ENCODE measurements at places on chromosomes 6 and 20.

GRCh38 chr20:17935186-17935585, 33.4 kb downstream of the SNX5 start:
- DNase-seq = no peak

GRCh38 chr6:40336296-40336695, 250.9 kb downstream of the LRFN2 start:
- no peak for DNase-seq

DNA sequence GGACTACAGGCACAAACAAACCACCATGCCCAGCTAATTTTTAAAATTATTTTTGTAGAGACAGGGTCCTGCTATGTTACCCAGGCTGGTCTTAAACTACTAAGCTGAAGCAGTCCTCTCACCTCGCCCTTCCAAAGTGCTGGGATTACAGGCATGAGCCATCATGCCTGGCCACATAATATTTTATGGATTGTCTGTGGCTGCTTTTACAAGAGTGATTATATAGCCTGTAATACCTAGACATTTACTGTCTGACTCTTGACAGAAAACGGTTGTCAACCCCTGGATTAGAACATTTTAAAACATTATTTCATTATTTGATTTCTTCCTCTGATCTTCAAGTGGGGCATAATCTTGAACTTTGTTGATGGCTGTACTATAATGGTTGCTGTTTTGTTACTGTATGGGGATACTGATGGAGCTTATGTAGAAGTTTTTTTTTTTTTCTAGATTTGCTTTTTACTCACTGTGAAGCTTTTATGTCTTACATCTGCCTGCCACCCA, 14.3 kb downstream of the PARD6B start:
- no peak for DNase-seq

GRCh38 chr6:158109748-158110147, 58.3 kb downstream of the SERAC1 start:
- DNase-seq = no peak

DNA sequence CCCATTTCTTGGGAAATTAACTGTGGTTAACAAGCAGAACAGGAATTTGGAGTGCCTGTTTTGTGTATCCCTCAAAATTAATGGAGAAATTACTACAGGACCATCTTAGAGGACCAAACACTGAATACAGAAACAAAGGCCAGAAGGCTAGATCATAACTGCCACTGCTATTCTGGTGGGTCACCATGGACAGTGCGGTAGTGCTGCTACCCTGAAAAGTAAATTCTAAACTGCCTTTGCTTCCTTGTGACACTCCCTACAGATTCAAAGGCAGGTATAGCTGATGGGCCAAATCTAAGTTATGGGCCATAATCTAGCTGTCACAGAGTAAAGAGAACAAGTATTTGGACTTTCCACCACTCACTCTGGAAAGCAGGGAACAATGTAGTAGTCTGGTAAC, 575.8 kb upstream of the ADGRB3 start:
- no peak for DNase-seq

DNA sequence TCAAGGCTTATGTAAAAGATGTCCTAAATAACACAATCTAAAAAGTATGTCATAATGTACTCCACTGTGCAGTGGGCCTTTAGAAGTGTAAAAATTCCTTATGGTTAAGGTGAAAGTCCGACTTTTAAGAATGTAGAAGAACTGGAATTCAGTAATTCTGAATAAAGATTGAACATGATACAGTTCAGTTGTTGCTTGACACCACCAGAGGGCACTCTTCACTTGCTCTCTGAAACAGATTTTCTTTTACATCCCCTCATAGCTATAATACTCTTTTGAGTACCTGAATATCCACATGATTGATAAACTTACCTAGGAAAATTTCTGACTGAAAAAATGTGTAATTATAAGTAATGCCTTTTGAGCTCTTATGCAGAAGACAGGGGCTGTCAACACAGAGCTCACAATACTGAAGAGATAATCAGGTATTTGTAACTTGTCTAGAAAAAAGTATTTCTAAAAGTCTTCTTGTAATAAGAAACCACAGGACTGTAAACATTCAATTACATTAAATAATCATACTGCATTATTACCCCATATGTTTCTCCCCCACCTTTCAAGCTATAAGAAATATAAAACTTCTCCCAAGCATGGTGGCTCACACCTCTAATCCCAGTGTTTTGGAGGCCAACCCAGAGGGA, 92.1 kb downstream of the POPDC3 start:
- DNase-seq = peak; percentile 55

DNA sequence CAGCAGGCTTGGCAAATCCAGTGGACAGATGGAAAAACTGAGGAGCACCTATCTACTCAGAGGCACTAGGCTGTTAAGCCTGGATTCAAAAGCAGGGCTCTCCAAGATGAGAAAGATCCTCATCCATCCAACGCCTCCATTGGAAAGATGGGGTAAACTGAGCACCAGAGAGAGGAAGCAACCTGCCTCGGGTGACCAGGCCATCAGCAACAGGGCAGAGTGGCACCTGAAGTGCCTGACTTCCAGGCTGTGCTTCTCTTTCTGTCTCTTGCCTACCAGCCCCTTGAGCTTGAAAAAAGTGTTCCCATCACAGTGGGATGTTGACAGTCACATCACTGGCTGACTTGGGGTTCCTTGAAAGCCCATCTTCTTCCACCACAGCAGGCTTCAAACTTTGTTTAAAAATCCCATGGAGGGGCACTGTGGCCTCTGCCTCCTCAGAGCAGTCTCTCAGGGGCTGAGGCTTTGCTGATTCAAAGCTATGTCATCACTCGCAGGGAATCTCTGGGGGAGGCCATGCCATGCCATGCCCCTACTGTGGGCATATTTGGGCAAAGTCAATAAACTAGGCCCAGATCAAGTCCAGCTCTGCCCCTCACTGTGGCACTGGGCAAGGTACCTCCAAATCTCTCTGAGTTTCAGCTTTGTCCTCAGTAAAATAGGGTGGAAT, 44.8 kb upstream of the TGM2 start:
- no peak for DNase-seq

- no peak for DNase-seq
These were observed 3.2 kb upstream of the ATP5F1E start for GRCh38 chr20:59035381-59035780.

DNA sequence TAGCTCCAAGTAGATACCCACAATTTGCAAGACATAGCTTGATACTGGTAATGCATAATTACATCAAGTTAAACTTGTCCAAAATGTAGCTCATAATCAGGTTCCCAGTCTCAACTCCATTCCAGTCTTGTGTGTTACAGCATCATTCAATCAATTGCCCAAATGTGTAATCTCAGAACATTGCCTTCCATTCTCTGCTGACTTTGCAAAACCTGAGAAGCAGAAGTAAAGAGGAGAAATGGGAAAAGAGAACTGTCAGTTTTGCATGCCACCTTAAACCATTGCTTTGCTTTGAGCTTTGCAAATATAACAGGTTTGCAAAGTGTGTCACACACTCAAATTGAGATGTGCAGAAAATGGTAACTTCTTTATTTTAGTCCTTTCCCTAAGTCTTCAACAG, 40.3 kb upstream of the CNKSR3 start:
- no peak for DNase-seq

- no peak for DNase-seq
These were observed 18.4 kb downstream of the SCP2D1 start for GRCh38 chr20:18831830-18832499.

DNA sequence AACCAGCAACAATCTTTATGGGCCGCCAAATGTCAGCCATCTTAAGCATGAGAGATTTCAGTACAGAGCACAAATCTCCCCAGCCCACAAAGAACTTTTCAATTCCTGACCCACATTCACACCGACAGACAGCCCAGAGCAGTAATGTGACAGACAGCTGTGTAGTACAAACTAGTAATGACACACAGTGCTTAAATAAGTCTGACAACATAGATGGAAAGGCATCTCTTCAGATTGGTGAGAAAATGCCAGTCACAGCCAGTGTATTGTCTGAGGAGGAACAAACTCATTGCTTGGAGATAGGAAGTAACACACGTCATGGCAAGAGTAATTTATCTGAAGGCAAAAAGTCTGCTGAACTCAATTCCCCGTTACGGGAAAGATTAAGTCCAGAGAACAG, 36.0 kb downstream of the KIZ start:
- DNase-seq = no peak

- no peak for DNase-seq
These were observed at the start of gene RIPOR3 for GRCh38 chr20:50690650-50691572. TSS of gene RIPOR3 (minus strand) at chr20:50691542. CDS start at chr20:50691128, 414 bp downstream.

GRCh38 chr6:97306544-97307320, 23.7 kb upstream of the MMS22L start:
- no peak for DNase-seq

DNA sequence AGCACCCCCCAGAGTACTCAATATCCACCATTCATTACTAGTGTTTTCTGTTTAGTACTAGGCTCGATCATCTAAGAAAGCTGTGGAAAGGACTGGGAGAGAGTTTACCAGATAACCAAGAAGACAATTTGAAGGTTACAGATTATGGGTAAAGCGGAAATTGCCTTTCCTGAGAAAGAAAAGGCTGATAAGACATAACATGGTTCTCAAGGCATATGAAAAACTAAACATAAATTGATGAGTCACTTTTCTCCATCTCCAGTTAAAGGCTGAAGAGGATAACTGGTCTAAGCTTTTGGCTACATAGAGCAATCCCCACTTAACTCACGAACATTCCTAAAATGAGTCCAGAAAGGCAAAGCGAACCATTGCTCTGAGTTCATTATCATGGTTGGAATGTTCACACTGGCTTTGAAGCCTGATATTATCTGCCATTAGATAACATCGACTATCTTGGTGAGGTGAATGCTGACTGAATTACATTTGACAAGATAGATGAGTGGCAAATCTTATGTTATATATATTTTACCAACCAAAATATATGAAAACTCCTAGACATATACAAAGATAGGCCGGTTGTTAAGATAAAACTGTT, 65.8 kb downstream of the BTBD9 start:
- no peak for DNase-seq

DNA sequence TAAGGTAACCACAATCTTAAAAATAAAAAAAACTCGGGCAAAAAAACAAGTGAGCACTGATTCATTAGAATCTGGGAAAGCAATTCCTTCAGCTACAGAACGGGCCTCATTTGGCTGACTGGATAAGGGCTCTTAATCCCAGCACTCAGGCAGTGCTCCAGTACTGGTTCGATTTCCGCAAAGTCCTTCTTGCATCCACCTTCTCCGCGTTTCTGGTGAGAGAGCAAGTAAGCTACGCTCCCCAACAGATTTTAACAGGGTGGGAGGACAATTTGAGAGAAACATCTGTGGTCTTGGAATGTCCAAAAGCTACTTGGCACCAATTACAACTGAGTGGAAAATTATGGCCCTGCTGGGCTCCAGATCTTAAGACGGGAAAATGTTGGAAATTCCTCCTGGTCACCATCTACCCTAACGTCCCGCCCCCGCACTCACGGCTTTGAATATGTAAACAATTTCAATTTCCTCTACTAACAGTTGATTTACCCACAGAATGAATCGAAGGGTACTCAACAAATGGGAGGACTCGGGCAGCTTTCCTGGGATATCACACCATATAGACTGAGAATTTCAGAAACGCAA, 18.1 kb upstream of the ZSCAN9 start:
- no peak for DNase-seq

DNA sequence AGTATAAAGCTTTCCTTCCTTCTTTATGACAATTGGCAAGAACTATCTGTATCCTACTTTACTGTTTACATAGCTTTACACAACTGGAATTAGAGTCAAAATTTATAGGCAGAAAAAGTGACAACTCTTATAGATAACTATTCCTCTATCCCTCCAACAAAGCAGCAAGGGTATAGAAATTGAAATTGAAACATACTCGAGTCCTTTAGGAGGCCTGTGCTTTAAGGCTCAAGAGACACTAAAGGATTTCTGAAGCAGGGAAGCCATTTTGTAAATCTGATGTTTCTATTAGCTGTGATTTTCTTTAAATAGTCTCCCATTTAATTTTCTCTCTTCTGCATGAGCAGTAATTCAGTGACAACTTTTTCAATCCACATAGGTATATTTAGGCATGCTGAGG, 567.6 kb upstream of the MAN1A1 start:
- no peak for DNase-seq

DNA sequence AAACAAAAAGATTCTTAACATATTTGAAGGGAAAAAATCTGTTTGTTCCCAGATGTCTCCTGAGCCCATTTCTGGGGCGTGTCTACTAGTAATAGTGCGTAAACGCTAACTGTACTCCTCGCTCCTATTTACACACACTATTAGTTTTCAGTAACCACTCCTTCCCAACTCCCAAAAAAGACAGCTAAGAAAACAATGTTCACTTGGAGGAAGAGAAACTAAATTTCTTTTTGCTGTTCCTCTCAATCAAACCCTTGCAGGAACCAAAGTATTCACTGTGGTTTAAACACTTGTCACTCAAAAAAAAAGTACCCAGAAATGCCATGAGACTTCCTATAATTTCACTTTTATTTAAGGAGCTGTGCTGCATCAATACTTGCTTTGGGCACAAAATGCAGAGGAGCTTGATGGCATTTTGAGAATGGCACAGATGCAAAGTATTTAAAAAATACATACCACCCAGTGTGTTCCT, 118.2 kb downstream of the BACH2 start:
- DNase-seq = no peak

GRCh38 chr6:116661594-116661993, 7.0 kb downstream of the ZUP1 start:
- no peak for DNase-seq

DNA sequence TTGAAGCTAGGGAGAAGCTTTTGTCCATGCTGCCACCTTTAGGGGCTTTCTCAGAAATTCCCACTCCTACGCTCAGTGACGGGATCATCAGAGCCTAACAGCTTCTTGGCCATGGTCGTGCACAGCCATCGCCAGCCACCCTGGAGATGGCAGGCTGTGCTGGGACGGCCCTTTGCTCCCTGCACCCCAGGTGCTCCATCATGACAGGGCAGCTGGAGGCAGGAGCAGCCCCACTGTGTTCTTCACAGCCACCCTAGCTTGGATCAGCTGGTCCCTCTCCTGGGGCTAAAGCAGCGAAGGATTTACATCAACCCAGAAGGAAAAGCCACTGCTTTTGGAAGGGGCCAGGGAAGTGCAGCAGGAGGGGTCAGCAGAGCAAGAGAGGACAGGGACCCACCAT, 235.9 kb downstream of the LY86 start:
- DNase-seq = no peak

GRCh38 chr20:24971376-24972101, 21.0 kb downstream of the APMAP start:
- DNase-seq = no peak

DNA sequence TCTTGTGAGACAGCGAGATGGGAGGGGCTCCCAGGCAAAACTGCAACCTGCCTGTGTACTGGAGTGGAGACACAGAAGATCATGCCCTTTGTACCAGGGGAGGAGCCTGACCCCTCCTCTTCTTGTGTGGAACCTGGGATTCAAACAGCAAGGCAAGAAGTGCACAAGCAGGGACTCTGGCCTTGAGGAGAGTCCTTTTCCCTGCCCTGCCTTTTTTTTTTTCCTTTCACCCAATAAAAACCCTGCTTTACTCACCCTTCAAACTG, 251.8 kb upstream of the OPRM1 start:
- no peak for DNase-seq

DNA sequence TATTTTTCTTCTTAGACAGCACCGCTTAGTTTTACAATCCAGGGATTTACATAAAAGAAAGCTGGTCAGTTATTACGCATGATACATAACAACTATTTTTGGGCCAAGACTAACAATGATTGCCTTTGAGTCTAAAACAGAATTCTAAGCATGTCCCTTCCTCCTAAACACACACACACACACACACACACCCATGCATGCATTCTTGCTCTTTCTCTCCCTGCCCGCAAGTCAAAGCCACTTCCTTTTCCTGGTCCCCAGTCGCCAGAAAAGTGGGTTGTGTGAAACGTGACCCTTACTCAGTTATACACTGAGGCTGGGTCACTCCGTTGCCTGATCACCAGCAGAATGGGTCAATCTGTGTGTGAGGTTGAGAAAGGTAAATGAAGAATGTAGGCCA, 31.4 kb downstream of the FYN start:
- no peak for DNase-seq
